ENCODE measurements at places on chromosomes 6 and 20. TPM values are rescaled to one million over a fixed set of nuclear protein-coding genes. Genes with fewer than 3 reads are reported as not detected.

FILIP1 gene
- not detected for total RNA-seq

DNA sequence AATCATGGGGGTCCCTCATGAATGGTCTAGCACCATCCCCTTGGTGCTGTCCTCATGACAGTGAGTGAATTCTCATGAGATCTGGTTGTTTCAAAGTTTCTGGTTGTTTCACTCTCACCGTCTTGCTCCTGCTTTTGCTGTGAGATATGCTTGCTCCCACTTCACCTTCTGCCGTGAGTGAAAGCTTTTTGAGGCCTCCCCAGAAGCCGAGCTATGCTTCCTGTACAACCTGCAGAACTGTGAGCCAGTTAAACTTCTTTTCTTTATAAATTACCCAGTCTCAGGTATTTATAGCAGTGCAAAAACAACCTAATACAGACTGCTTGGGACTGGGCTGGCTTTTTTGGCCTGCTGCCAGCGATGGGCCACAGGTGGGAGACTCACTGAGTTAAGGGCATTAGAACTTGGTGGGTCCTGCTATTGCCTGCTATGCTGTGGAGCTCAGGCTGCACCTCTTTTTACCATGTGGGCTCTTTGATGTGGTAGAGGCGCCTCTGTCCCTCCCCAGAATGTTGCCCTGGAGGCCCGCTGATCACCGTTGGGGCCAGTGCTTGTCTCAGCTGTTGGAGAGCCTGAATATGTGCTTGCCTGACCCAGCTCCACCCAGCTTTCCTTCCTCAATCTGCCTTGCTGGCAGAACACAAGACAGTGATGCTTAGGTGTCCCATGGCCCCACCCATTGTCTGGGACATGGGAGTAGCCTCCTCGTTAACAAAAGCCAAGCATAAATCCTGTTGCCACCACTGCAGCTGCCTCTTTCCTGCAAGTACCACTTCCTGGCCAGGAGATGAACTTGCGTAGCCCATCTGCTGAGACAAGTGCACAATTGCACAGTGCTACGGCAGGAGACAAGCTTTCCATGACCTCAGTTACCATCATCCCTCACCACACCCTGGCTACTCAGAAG is 47.1 kb downstream of the IGF2R start:
- peak; percentile 65 for DNase-seq

DNA sequence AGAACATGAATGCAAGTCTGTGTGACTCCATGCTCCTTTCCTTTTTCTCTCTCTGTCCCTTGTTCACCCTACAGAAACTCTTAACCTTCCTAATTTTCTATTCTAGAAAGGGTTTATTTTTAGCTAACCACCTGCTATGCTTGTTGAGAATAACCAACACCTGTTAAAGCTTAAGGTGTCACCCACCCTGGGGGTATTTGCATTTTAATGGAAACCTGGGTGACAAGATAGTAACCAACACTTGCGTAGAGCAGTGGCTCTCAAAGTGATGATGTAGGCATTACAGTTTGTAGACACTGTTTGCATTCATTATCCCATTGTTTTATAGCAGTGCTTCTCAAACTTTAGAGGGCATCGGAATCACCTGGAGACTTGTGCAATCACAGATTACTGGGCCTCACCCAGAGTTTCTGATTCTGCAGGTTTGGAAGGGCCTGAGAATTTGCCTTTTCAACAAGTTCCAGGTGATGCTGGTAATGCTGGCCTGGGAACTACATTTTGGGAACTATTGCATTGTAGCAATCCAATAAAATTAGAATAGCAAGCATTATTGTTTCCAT is 114.4 kb upstream of the ARMC2 start:
- DNase-seq, result no peak

GRCh38 chr6:64945450-64945849 is 761.6 kb downstream of the EYS start:
- no peak for DNase-seq

- no peak for DNase-seq
These were observed 17.1 kb upstream of the ASF1A start for GRCh38 chr6:118876814-118877213.

Measured in activated naive CD4-positive, alpha-beta T cell treated with anti-CD3 and anti-CD28 coated beads for 36 hours (primary cell).